Adrenal gland (tissue), 19 donors: ENCODE measurements at places on chromosomes 5 and 9. TPM values are rescaled to one million over a fixed set of nuclear protein-coding genes. Genes with fewer than 3 reads are reported as not detected.

DNA sequence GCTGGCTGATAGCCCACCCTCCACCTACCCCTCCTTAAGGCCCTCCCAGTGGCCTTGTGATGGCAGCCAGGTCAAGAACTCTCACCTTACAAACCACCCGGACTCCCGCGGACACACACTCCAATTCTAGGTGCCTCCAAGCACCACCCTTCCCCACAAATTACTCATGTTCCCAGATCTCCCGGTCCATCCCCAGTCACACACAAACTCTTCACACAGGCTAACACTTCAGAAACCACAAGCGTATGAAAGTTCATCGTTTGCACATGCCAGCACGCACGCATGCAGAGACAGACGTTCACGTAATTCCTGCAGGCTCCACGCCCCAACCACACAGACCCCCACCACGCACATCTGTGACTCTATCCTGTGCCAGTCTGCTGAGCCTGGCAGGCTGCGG lies 18.0 kb downstream of the NR5A1 start:
- DNase-seq, result peak; percentile 66

DNA sequence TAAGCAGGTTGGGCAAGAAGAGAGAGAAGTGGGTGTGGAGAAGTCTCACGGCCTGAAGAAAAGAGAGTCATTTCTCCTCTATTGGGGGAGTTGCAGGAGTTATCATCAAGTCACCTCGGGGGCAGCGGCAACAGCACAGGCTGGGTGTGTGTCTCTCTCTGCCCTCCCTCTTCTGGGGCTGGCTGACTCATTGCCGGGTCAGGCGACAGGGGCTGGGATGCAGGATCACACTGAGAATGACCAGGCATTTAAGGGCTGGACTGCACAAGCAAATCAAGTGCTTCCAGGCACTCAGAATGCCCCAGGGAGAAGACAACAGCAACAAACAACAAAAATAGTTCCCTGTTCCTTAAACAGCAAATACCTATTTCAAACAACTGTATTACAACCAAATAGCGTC lies 6.3 kb upstream of the EQTN start:
- no peak for DNase-seq

GRCh38 chr5:6212244-6212643 lies 166.1 kb downstream of the MED10 start:
- DNase-seq, result no peak

- no peak for DNase-seq
These were observed 517.0 kb downstream of the GADD45G start for GRCh38 chr9:90121762-90122161.

GRCh38 chr5:40409601-40410000 lies 270.1 kb upstream of the PTGER4 start:
- no peak for DNase-seq

- DNase-seq, result no peak
These were observed 40.4 kb upstream of the GADD45G start for GRCh38 chr9:89564346-89564878.

GRCh38 chr5:111480346-111480745 lies 32.0 kb downstream of the STARD4 start:
- DNase-seq, result no peak

DNA sequence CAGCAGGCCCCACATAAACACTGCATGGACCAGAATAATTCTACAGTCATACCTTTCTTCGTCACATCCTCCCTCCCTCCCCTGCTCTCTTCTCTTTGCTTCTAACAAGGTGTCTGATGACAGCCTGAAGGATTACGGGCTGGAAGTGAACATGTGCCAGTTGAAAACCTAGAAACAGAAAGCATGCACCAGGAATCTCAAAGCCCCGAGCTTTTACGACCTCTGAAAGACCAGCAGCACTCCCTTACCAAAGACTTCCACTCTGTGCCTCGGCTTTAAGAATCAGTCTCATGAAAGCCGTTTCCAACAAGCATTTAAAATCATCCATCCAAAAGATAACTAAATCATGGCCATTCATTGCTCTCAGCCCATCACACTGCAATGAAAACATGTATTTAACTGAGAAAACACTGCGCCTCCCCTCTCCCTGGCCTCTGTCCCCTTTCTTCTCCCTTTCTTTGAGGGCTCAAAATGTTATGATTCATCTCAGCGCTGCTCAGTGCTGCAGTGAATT lies 21.3 kb downstream of the MSX2 start:
- no peak for DNase-seq

GRCh38 chr5:141608046-141608445 lies 10.8 kb downstream of the DIAPH1 start:
- no peak for DNase-seq

GRCh38 chr5:30501065-30501464 lies 692.4 kb upstream of the CDH6 start:
- DNase-seq, result no peak

GRCh38 chr5:8386719-8387288 lies 517.9 kb downstream of the MTRR start:
- no peak for DNase-seq

DNA sequence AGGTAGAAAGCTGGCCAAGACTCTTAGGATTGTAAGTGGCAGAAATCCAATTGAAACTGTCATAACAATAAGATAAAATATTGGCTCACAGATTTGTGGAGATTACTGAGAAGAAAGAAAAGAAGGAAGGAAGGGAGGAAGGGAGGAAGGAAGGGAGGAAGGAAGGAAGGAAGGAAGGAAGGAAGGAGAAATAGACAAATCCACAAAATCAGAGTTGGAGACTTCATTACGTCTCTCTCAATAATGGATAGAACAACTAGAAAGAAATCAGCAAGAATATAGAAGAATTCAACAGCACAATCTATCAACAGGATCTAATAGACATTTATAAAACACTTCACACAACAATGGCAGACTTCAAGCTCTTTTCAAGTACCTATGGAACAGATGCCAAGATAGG lies 17.9 kb upstream of the PAM start:
- no peak for DNase-seq

- no peak for DNase-seq
These were observed 78.7 kb upstream of the SAP30L start for GRCh38 chr5:154367101-154367500.

- peak; percentile 66 for DNase-seq
These were observed 82.1 kb downstream of the DPYSL3 start for GRCh38 chr5:147427521-147428401.

DNA sequence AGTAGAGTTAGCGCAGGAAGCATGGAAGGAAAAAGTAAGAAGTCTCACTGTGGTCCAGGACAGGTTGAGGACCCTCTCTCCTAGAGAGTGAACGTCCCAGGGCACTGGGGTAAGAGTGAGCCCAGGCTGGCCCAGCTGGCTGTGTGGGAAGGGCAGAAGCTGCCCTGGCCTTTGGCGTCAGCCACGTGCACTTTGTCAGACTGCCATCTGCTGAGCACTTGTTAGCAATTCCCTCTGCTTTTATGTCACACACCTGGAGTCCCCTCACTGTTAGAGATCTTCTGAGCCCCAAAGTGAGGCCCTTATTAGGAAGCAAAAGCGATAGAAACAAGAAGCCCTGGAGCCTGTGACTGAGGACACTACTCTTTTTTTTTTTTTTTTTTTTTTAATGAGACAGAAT lies 79.1 kb downstream of the UGCG start:
- DNase-seq, result peak; percentile 70

The FAM163B gene
- 1.9 TPM for total RNA-seq

The FKBP15 gene
- total RNA-seq, result 22.2 TPM

The SLC25A48 gene
- total RNA-seq, result not detected

The COL27A1 gene
- 28.2 TPM for total RNA-seq

The SLC36A1 gene
- 13.5 TPM for total RNA-seq

The IDNK gene
- 15.1 TPM for total RNA-seq

The PCDHGC3 gene
- total RNA-seq, result 56.8 TPM

The ZNF658 gene
- total RNA-seq, result 9.0 TPM
